ENCODE measurements at places on chromosomes 2 and 18.
A peak's percentile ranks its signal among the peaks of the same experiment; 100 is the strongest.

GRCh38 chr18:66764230-66764629, 160.3 kb upstream of the CDH19 start:
- DNase-seq: no peak

DNA sequence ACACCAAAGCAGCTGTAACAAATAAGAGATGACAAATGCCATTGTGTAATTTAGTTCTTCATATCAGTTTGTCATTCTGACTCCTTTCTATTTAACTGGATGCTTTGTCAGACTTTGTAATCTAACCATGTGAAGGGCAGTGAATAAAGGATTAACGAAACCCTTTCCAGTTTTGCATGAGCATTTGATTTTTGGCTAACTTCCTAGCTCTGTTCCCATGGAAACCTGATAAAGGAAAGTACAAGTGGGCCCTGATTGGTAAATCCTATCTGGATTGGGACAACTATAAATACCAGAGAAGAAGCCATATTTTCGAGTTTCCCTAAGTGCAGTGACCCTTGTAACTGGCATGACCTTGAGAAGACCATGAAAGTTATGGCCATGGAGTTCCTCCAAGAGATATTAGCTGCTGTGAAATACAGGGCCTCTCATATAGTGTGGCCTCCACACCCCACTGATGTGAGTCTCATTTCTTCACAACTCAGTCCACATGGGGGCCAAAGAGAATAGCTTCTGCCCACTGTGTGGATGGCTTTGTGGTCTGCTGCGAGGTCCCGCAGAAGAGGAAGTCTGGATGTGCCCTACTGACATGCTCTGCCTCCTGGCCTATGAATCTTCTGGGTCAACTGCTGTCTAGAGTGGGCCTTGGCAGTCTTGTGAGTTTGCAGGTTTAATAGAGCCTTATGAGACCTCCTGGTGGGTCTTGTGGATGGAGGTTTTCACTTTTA, 38.2 kb upstream of the CYP1B1 start:
- DNase-seq: no peak

DNA sequence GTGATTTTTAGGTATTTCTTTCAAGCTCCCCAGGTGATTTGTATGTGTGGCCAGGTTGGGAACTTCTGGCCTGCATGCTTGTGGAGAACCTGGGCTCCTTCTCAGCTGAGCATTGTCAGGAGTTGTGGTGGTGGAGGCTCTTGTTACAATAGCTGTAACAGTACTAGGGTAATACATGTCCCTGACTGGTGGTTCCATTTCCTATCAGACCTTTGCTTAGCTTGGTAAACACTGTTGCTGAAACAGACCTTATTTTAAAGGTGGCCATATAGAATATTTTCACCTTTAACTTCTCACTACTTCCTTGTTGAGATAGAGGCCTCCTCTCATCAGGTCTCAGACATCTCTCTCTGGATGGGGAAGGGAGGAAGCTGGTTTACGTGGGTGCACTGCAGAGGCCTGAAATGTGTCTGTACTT, 79.2 kb downstream of the SETBP1 start:
- peak; percentile 17 for DNase-seq

DNA sequence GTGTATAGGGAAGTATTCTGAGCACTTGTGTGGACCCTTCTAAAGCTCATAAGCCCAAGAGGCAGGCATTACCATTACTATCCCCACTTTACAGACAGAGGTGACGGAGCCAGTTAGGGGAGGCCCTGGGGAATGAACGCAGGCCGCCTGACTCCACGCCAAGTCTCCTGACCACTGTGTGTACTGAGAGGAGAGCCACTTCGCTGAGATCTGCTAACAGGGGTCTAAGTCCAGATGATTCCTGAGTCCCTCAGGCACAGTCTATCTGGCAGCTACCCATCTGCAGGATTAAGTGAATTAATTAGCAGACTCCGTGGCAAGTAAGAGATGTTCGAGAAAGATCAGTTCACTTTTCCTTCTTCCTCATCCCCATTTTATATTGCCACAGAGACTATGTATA, 13.7 kb downstream of the CYB5A start:
- DNase-seq: no peak

GRCh38 chr2:234587341-234588053, 90.6 kb upstream of the ARL4C start:
- no peak for DNase-seq

GRCh38 chr2:25294573-25295462, 46.9 kb downstream of the DNMT3A start:
- peak; percentile 85 for DNase-seq

DNA sequence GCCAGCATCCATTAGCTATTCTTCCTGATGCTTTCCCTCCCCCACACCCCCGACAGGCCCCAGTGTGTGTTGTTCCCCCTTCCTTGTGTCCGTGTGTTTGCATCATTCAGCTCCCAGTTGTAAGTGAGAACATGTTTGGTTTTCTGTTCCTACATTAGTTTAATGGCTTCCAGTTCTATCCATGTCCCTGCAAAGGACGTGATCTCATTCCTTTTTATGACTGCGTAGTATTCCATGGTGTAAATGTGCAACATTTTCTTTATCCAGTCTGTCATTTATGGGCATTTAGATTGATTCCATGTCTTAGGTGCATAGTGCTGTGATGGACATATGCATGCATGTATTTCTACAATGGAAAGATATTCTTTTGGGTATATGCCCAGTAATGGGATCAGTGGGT, 104.7 kb downstream of the TMEM185B start:
- DNase-seq: no peak

- no peak for DNase-seq
Observed at GRCh38 chr2:23669413-23670244, 257.3 kb downstream of the ATAD2B start.

- peak; percentile 33 for DNase-seq
Observed at GRCh38 chr18:31977270-31977872, 34.4 kb upstream of the TRAPPC8 start.

- no peak for DNase-seq
Observed at GRCh38 chr2:131493199-131493968, 1.2 kb upstream of the MZT2A start.

DNA sequence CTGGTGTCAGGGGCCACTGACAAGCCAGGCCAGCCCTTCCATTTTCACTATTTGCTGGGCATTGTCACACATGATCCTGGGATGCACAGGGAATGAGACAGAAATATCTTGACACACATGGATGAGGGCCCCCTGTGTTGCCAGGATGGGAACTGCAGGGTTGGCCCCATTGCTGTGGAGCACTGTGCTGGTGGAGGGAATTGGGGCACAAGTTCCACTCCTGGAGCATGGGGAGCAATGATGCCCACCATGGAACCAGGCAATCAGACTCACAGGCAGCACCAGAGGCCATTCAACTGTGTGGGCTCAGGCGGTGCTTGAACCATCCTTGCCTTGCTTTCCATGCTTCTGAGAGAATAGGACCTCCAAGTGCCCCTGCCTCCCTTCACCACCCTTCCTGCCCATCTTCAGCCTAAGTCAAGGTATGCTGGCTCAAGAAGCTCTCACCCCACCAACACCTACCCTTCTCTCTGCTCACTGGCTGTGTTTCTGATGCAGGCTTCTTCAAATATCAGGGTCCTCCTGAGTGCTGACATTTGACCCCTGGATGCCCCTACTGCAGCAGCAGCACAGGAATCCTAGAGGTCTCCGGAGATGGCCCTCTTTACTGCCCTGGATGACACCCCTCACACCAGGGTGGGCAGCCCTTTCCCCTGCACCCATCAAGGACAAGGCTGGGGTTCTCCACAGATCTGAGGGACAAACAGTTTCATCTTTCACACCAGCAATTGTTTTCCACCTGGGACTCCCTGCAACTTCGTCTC, 11.0 kb downstream of the ADRA2B start:
- DNase-seq: no peak

DNA sequence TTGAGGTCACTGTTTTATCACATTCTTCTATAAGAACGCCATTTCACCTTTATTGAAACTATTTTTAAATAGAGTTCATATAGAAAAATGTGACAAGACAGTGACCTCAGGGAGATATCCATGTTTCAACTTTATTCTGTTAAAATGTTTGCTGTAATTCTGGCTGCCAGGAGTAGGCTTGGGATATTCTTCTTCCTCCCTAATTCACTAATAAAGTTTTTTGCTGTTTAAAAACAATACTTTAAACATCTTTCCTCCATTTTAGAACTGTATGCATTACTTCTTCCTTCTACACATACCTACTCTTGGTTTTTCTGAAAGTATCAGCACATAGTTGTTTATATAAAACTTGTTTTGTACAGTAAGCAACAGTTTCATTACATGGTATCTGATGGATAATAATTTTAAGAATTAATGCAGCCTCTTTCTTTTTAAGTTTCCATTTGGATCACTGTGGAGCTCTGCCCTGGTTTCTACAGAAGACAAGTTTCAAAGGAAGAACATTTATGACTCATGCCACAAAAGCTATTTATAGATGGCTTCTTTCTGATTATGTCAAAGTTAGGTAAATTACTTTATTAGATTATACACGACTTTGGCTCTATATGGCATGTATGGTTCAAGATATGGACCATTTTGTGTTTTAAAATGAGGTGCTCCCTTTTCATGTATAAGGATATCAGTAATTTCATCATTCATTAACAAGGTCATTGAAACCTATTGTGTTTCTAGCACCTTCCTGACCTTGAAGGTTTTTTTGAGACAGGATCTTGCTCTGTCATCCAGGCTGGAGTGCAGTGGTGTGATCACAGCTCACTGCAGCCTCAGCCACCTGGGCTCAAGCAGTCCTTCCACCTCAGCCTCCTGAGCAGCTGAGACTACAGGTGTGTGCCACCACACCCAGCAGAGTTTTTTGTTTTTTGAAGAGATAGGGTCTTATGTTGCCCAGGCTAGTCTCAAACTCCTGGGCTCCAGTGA, 7.2 kb downstream of the CPSF3 start:
- DNase-seq: no peak

DNA sequence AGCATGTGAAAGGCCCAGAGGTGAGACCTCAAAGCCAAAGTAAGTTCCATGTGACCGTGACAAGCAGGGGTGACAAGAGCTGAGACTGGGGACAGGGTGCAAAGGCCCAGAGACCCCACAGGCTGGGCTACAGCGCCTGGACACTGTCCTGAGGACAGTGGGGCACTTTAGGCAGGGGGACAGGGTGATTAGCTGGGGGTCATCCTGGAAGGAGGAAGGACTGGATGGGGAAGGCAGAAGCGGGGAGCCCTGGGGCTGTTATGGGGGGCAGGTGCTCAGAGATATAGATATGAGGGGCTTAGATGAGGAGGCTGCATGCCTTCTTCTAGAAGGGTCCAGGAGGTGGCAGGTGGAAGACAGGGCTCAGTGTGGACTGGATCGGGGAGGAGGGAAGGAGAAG, 31.5 kb downstream of the KIF1A start:
- DNase-seq: no peak

GRCh38 chr2:59968441-59968840, 585.0 kb downstream of the BCL11A start:
- no peak for DNase-seq

GRCh38 chr2:42569116-42569711, 782 bp downstream of the MTA3 start:
- peak; percentile 32 for DNase-seq

GRCh38 chr2:136254681-136255080, 136.7 kb upstream of the CXCR4 start:
- DNase-seq: no peak
